ENCODE measurements at places on chromosomes 5 and 9.

GRCh38 chr9:137552022-137552768 lies 516 bp downstream of the MRPL41 start:
- no peak for DNase-seq

GRCh38 chr9:32550562-32551275 lies 1.4 kb upstream of the SMIM27 start:
- peak; percentile 87 for DNase-seq

GRCh38 chr9:5562806-5563416 lies 52.6 kb downstream of the PDCD1LG2 start:
- no peak for DNase-seq

- DNase-seq: no peak
These were observed 94.4 kb downstream of the SIL1 start for GRCh38 chr5:139103762-139104161.

GRCh38 chr9:91726406-91727100 lies 223.5 kb downstream of the ROR2 start:
- no peak for DNase-seq

DNA sequence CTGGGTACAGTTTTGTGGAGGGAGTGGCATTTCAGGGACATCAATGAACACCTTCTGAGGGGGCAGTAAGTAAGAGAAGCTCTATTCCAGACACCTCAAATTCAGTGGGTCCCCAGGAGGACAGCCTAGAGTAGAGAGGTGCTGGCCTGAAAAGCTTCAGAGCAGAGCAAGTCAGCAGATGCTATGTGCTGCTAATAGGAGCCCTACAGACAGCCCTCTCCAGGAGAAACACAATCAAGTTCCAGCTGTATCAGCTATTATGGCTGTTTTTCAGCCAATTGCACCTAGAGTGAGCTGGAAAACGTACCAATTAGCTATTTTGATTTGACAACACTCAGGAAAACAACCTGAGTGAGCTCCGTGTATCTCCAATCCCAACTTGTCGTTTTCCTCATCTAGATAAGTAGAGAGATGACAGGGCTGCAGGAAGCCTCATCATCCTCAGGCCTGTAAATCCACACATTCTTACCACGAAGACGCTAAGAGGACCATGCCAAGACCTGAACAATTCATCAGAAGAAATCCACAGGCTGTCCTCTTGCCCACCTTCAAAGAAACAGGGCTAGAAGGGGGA lies 104.9 kb downstream of the PIK3R1 start:
- DNase-seq: no peak

DNA sequence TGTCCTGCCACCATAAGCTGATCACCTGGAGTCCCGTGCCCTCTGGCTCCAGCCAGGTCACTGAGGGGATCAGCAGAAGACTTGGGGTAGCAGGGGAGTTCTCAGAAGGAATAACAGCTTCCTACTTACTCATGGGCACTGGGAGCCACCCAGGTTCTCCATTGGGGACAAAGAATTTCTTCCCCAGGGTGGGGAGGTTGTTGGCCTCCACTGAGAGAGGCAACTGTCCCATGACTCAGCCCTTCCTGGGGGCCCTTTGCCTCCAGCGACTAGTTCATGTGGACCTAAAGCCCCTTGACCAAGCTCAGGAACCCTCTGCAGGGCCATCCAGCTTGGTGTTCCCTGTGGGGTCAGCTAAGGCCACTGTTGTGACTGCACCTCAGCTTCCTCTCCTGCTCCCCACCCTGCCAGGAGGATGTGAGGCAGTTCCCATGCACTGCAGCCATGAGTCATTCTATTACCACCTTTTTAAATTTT lies 175.0 kb downstream of the AUH start:
- no peak for DNase-seq

DNA sequence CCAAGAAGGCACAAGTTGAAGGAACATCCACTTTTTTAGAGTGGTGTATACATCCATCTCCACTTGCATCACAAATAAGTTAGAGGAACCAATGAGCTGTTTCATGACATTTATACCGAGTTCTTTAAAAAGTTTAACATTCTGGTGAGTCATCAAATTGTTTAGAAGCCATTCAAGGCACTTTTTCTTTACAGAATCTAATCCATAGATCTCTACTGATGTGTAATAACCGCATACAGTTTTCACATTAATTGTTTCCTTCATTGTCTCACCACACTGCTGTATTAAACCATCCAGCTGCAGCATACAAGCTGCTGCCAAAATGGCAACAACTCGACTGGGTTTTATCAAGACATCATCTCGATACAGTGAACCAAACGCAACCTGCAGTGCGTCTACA lies 744 bp downstream of the GMCL2 start:
- no peak for DNase-seq

- no peak for DNase-seq
These were observed 80.2 kb upstream of the LIFR start for GRCh38 chr5:38636626-38637025.

- no peak for DNase-seq
These were observed 21.9 kb upstream of the FOCAD start for GRCh38 chr9:20662156-20662555.

DNA sequence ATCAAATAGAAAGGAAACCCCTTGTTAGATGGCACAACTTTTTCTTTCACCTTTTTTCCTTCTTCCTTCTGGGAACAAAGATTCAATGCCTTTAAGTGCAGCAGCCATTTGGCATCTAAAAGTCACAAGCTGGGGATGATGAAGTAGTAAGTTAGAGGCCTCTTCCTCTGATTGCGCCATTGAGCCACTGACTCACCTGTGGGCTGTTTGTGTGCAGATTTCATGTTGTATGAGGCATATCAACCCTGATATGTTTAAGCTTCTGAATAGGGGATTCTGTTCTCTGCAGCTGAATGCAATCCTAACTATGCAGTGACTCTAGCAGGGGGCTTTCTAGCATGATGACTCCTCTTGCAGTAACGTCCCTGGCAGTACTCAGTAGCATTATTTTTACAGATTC lies 599.9 kb downstream of the CSNK1G3 start:
- no peak for DNase-seq

DNA sequence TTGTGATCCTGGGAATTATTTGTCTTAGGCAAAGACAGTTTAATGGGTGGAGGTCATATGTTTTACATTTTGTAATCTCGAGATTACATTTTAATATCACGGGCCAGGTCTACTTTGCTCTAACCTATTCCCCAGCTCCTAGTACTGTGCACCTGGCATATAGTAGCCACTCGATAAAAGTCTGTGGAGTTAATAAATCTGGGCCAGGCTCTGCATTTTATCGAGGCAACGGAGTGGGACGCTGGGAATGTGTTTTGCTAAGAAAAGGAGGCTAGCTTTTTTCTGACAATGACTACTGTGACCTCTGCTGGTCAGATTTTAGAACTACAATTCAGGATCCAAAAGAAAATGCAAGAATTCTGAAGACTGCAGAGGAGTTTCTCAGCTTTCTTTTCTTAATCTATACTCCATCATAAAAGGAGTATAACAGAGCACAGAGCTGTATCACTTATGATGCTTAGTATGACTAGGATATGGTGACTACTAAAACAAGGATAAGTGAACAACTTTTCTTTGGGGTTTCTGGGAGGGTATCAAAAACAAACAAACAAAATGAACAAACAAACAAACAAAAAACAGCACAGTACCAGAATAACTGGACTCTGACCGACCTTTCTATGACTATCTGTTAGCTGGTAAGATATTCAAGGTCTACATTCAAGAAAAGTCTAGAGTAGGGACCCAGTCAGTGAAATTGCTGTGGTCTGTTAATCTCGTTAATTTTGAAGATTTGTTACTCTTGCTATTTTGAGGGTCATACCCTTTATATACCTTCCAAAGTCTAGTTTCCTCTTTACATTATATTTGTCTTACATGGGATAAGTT lies 46.1 kb upstream of the CER1 start:
- no peak for DNase-seq

GRCh38 chr9:38019731-38020130 lies 49.3 kb downstream of the SHB start:
- DNase-seq: no peak

- DNase-seq: no peak
These were observed 2.8 kb upstream of the RUSC2 start for GRCh38 chr9:35487081-35487480.

GRCh38 chr9:131253891-131254491 lies 22.3 kb downstream of the FAM78A start:
- no peak for DNase-seq

- DNase-seq: no peak
These were observed 22.5 kb downstream of the PPP3R2 start for GRCh38 chr9:101572316-101572715.

Measured in activated T-cell treated with anti-CD3 and anti-CD28 coated beads for 48 hours (primary cell).